HFFc6 (cell line): ENCODE measurements at places on chromosomes 12 and 14. TPM values are rescaled to one million over a fixed set of nuclear protein-coding genes. Genes with fewer than 3 reads are reported as not detected.

C12orf54 gene
- not detected in 3 replicates for total RNA-seq

SDR9C7 gene
- total RNA-seq: not detected in 3 replicates

E2F7 gene
- 8.1 to 17.4 TPM (median 13.7 TPM) in 3 replicates for total RNA-seq

ANKRD13A gene
- total RNA-seq: 142 to 147 TPM (median 144 TPM) in 3 replicates

AKAP3 gene
- 0.51 to 0.77 TPM (median 0.74 TPM) in 3 replicates for total RNA-seq

RESF1 gene
- 6.7 to 9.8 TPM (median 8.9 TPM) in 3 replicates for total RNA-seq

KCNC2 gene
- not detected in 3 replicates for total RNA-seq

SYNDIG1L gene
- not detected in 3 replicates for total RNA-seq

RTN1 gene
- not detected in 2 replicates for total RNA-seq

KCNK10 gene
- total RNA-seq: not detected in 3 replicates

SLC10A1 gene
- not detected in 3 replicates for total RNA-seq

INHBC gene
- not detected in 3 replicates for total RNA-seq

IGFBP6 gene
- 322 to 432 TPM (median 347 TPM) in 3 replicates for total RNA-seq

TNFAIP2 gene
- 47.5 to 59.6 TPM (median 48.6 TPM) in 3 replicates for total RNA-seq

DPY19L2 gene
- total RNA-seq: 2.3 to 3.1 TPM (median 3.1 TPM) in 3 replicates

B4GALNT1 gene
- total RNA-seq: 1.4 to 2.8 TPM (median 1.4 TPM) in 3 replicates

TRHDE gene
- total RNA-seq: 78.0 to 106 TPM (median 78.9 TPM) in 3 replicates

B4GALNT3 gene
- total RNA-seq: not detected in 3 replicates

SMAGP gene
- 30.3 to 43.5 TPM (median 30.9 TPM) in 3 replicates for total RNA-seq

ACOT4 gene
- total RNA-seq: not detected in 3 replicates

TBK1 gene
- total RNA-seq: 17.5 to 20.4 TPM (median 18.9 TPM) in 3 replicates

C2CD5 gene
- 20.6 to 23.3 TPM (median 23.1 TPM) in 3 replicates for total RNA-seq

OR6C68 gene
- not detected in 3 replicates for total RNA-seq

ANKS1B gene
- total RNA-seq: 0.15 to 0.66 TPM (median 0.63 TPM) in 3 replicates

BRMS1L gene
- total RNA-seq: 7.6 to 10.1 TPM (median 8.3 TPM) in 3 replicates

KRT7 gene
- 65.0 to 462 TPM (median 339 TPM) in 3 replicates for total RNA-seq

TMEM119 gene
- 19.9 and 22.8 TPM in 2 replicates for total RNA-seq

IFT81 gene
- 8.6 to 13.4 TPM (median 9.0 TPM) in 3 replicates for total RNA-seq

APOF gene
- total RNA-seq: not detected in 3 replicates

GRIP1 gene
- 0.76 TPM in 1 of 2 replicates, not detected in the other for total RNA-seq

TAS2R46 gene
- 0.26 TPM in 1 of 3 replicates, not detected in the others for total RNA-seq

RAB15 gene
- total RNA-seq: 3.7 to 5.5 TPM (median 4.3 TPM) in 3 replicates

LRFN5 gene
- total RNA-seq: not detected in 3 replicates

SLC16A7 gene
- total RNA-seq: 41.3 and 44.2 TPM in 2 replicates
